ENCODE measurements at places on chromosomes 1 and 21.

GRCh38 chr1:238832106-238832505 is 554.3 kb upstream of the CHRM3 start:
- DNase-seq = no peak

GRCh38 chr1:213564215-213564659 is 423.5 kb upstream of the PROX1 start:
- peak; percentile 66 for DNase-seq

DNA sequence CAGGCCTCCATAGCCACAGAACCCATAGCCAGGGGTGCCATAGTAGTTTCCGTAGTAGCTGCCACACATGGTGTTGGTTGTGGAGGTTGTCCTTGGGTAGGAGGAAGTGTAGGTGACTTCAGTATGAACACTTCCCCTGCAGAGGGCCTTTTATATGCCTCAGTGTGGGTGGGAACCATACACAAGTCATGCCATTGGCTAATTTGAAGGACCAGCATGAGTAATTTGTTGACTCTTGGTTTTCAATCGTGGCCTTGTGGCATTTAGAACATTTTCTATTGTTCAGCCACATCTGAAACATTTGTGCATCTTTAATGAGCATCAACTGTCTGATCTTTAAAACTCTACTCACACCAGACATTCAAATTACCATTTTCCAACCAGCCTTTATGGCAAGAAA is at the start of gene KRTAP6-1:
KRTAP6-1 (minus strand) TSS at position 95 of the 400 bp plus-strand sequence; CDS start at position 69, 26 bp downstream.
- no peak for DNase-seq

GRCh38 chr1:229574679-229575442 is 16.4 kb upstream of the ABCB10 start:
- peak; percentile 95 for DNase-seq

GRCh38 chr1:67171978-67172377 is 5.7 kb downstream of the IL23R start:
- no peak for DNase-seq
